ENCODE measurements at places on chromosomes 2 and 18.

DNA sequence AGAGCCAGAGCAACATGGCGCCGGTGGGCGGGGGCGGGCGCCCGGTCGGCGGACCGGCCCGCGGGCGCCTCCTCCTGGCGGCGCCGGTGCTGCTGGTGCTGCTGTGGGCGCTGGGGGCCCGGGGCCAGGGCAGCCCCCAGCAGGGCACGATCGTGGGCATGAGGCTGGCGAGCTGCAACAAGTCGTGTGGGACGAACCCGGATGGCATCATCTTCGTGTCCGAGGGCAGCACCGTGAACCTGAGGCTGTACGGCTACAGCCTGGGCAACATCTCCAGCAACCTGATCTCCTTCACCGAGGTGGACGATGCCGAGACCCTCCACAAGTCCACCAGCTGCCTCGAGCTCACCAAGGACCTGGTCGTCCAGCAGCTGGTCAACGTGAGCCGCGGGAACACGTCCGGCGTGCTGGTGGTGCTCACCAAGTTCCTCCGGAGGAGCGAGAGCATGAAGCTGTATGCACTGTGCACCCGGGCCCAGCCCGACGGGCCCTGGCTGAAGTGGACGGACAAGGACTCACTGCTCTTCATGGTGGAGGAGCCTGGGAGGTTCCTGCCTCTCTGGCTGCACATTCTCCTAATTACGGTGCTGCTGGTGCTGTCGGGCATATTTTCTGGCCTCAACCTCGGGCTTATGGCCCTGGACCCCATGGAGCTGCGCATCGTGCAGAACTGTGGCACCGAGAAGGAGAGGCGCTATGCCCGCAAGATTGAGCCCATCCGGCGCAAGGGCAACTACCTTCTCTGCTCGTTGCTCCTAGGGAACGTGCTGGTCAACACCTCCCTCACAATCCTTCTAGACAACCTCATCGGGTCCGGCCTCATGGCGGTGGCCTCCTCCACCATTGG, 507 bp downstream of the CNNM4 start:
- no peak for DNase-seq

GRCh38 chr18:1421502-1421901, 516.8 kb downstream of the ADCYAP1 start:
- DNase-seq = no peak

- no peak for DNase-seq
Measured at GRCh38 chr2:135052997-135053474, 944 bp downstream of the RAB3GAP1 start.

DNA sequence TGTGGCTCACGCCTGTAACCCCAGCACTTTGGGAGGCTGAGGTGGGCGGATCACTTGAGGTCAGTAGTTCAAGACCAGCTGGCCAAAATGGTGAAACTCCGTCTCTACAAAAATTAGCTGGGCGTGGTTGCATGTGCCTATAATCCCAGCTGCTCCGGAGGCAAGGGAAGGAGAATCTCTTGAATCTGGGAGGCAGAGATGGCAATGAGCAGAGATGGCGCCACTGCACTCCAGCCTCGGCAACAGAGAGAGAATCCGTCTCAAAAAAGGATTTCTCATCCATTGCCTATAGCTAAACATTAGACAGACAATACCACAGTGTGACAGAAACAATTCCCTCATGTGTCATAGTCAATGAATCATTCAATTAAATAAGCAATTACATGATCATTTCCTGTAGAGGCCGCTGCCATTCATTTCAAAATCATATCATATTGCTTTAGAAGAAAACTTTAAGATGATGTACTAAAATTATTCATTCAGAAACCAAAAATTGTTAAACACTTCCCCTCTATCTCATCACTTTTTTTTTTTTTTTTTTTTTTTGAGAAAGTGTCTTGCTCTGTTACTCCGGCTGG, 69.5 kb upstream of the TGIF1 start:
- DNase-seq = no peak

GRCh38 chr2:2827761-2828221, 496.7 kb upstream of the MYT1L start:
- no peak for DNase-seq

DNA sequence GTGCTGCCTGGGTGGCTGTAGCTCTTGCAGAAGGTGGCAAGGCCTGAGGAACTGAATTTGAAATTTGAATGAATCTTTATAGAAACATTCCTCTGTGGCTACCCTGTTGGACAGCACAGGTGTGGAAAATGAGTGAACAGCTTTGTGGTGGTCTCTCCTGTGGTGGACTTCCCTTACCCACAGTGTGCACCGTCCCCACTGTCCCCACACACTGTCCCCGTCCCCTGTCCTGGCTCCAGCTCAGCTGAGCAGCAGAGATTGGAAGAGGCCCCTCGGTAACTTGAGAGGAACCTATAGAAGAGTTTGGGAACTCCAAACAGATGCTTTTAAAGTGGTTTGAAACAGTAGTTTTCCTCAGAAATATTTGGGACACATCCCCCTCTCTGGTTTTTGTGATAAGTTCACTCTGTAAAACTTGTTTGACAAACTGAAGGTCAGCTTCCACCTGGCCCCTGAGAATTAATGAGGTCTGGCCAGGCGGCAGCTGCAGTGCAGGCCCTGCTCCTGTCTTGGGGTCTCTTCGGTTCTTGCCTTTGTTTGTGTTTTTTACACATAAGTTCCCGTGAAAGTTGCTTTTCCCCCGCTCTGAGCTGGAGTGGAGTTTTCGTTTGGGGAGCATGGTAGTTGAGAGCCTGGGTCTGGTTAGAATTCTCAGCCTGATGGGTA, 63.2 kb downstream of the ASAP2 start:
- no peak for DNase-seq

- peak; percentile 34 for DNase-seq
Measured at GRCh38 chr2:67259556-67260342, 137.4 kb upstream of the ETAA1 start.

DNA sequence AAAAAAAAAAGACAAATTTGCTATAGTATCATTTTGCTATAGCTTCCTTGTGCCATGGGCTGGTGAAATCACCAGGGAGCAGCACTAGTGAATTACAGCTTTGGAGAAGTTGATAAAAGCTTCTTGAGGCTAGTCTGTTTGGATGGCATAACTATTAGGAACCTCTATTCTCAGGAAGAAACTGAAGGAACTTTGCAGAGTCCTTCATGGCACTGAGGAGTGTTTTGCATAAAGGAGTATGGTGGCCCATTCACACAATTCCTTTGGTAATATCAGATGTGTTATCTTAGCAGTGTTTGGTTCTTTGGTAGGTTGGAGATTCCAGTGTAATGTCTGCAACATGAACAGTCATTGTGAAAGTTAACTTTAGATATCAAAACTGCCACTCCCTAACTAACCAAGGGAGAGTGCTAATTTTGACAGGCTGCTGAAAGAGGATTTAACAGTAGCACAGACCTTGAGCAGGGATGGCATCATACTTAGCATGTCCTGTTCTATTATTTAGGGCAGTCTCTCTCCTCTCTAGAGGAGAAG, 76.6 kb upstream of the ZFP36L2 start:
- DNase-seq = no peak

DNA sequence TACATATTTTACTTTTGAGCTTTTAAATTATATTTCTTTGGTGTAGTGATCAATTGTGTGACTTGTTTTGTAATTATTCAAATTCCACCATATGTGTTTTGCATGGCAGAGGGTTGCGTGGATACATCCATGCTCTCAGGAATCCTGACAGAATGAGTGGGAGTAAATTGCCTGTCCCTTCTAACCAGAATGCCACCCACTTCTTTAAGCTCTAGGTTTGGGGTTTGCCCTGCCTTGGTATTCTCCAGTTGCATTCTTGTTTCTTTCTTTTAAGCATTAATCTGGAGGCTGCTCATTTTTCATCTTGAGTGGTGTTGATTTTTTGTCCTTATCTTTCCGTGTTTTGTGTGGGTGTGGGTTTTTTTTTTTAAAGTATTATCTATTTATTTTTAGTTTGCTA, 360.0 kb downstream of the PTPRM start:
- no peak for DNase-seq

GRCh38 chr2:24328010-24328409, 32.3 kb downstream of the ITSN2 start:
- no peak for DNase-seq

- no peak for DNase-seq
Measured at GRCh38 chr2:238163481-238164198, 4.9 kb downstream of the ERFE start.

DNA sequence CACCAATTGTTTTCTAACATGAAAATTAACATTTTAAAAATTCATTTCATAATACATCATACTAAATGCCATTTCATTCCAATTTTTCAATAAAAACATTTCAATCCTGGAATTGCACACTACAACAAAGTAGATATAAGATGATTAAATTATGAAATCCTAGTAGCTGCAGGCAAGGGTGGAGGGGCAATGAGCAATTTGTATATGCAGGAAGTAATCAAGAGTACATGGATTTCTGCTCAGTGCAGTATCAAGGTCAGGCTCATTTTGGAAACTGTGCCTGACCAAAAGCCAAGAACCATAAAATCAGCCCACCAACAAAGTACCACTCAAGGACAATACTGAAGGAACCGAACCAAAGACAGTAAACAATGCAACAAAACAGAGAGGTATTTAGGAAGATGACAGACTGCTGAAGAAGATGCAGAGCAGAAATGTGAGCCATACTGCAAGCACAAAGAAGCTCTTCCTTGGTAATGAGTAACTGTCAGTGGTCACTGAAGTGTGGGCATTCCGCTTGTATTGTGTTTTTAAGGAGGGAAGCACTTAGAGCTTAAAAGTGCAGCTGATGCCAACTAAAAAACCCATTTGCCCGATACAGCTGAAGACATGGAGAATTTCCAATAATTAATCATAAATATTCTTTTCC, 34.5 kb upstream of the DSEL start:
- no peak for DNase-seq

GRCh38 chr2:144824306-144825080, 304.6 kb upstream of the ZEB2 start:
- DNase-seq = no peak

- DNase-seq = no peak
Measured at GRCh38 chr18:6396276-6396675, 18.4 kb downstream of the L3MBTL4 start.

DNA sequence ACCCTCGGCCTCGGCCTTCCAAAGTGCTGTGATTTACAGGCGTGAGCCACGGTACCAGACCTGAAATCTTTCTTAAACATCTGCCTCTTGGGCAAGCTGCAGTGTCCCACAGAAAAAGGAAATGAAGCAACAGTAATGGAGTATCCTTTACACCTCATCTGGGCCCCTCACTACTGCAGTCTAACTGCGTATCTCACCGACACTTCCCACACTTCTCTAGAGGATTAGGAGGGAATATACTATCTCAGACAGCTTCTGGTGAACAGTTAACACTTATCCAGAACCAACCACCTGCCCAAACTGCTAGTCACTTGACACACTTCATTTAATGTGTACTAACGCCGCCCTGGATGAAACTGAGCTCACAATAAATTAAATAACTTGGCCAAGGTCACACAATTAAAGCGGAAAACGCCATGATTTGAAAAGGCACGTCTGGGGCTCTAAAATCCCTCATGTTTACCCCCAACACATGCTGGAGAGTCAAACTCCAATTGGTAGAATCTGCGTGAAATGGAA, 993 bp downstream of the COX7A2L start:
- no peak for DNase-seq

DNA sequence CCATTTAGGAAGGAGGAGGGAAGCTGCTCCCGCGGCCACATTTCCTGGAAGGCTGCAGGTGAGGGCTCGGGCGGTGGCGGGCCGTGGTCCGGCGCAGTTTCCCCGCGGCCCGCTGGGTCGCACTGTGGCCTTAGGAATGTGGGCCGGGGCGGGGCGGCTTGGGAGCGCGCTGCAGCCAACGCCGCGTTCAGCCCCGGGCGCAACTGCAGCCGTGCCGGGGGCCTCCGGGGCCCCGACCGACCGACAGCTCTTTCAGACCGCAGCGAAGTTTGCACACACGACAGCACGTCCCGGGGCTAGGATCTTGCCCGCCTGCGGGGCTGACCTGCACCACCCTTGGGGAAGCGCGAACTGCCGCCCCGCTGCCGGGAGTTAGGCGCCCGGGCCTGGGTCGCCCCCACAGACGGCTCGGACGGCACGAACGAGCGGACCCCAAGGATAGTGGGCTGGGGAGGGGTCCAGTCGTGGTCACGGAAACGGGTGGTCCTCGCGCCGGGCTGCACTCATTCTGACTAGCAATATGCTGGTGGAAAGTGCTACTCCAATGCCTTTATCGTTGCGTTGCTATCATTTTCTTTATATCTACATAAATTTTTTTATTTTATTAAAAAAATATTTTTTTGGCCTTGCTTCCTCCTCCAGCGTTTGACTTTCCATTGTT, 69.9 kb upstream of the DLX2 start:
- DNase-seq = no peak

DNA sequence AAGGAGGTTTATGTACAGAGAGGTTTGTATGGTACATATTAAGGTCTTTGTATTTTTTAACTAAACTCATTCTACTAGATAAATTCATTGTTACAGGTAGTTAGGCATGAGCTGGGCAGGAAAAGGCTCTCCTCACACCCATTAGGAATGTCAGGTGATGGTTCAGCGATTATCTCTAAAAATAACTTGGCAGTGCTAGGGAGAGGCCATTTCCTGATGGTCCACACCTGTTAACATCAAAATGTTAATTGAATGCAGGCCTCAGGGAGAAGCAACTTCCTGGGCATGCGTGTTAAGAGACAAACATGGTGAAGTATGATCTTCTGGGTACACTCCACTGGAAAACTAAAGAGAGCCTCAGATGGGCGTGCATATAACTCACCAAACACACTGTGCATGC, 73.6 kb downstream of the ARL6IP6 start:
- no peak for DNase-seq

GRCh38 chr2:43219383-43220228, 6.8 kb downstream of the ZFP36L2 start:
- no peak for DNase-seq

- DNase-seq = no peak
Measured at GRCh38 chr18:77069482-77069881, 63.1 kb downstream of the MBP start.

DNA sequence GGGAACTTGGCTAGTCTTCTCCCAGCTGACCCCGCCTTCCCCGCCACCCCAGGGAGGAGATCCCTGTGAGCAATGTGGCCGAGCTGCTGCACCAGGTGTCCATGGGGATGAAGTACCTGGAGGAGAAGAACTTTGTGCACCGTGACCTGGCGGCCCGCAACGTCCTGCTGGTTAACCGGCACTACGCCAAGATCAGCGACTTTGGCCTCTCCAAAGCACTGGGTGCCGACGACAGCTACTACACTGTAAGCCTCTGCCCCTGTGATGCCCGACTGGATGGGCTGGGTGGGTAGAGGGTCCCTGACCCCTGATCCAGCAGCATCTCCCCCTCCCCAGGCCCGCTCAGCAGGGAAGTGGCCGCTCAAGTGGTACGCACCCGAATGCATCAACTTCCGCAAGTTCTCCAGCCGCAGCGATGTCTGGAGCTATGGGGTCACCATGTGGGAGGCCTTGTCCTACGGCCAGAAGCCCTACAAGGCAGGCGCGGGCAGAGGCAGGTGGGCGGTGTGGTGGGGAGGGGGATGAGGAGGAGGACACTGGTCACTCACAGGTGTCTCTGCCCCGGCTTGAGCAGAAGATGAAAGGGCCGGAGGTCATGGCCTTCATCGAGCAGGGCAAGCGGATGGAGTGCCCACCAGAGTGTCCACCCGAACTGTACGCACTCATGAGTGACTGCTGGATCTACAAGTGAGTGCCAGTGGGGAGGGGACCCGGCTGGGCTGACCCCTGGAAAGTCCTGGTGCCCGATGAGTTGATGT, 24.2 kb downstream of the ZAP70 start:
- no peak for DNase-seq

Data from fibroblast of skin of left biceps (primary cell).